ENCODE measurements at places on chromosomes 12 and 14.

- H3K27me3 ChIP-seq = no peaks in the 10 kb centered on the region
- H3K36me3 ChIP-seq = no peaks in the 10 kb centered on the region
- no peak overlapping the region for H3K4me3 ChIP-seq
- H3K4me1 ChIP-seq = no peaks in the 10 kb centered on the region
Measured at GRCh38 chr12:59698600-59698999, 102.8 kb downstream of the SLC16A7 start.

DNA sequence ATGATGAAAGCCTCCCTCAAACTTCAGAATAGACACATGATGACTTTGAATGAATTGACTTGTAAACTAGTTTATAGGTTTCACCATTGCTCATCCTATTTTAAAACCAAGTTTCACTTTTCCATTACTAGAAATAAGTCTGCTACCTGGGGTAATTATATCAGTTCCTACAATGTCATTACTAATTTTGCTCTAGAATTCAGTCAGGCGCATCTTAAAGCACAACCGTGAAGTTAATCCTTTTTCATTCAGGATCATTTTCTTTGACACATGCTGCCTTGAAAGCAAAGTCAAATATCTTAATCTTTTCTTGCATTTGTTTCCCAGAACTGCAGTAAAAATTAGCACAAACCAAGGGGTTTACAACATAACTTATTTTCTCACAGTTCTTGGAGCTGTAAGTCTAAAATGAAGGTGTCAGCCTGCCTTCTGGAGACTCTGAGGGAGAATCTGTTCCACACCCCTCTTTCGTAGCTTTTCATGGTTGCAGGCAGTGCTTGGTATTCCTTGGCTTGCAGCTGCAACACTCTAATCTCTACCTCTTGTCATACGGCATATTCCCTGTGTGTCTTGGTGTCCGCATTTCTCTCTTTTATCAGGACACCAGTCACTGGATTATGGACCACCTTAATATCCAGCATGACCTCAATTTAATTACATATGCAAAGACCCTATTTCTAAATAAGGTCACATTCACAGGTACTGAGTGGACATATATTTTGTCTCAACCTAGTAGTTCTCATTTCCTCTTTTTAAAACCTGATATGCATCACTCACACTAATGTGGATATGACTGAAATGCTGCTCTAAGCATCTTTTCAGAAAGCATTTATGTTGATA, 114.3 kb upstream of the PDZRN4 start:
- H3K36me3 ChIP-seq = no peaks in the 10 kb centered on the region
- no peak overlapping the region for H3K27ac ChIP-seq
- H3K4me1 ChIP-seq = no peaks in the 10 kb centered on the region
- no peaks in the 10 kb centered on the region for H3K27me3 ChIP-seq
- DNase-seq = no peak
- H3K4me3 ChIP-seq = no peak overlapping the region

GRCh38 chr12:116380108-116380507, 102.6 kb upstream of the MED13L start:
- no peak overlapping the region for H3K4me3 ChIP-seq
- peaks cover 46% of the 10 kb centered on the region for H3K4me1 ChIP-seq
- no peaks in the 10 kb centered on the region for H3K36me3 ChIP-seq
- no peak overlapping the region for H3K27ac ChIP-seq

GRCh38 chr14:106788534-106788933, 1262.2 kb downstream of the TMEM121 start:
- H3K27me3 ChIP-seq = no peaks in the 10 kb centered on the region
- no peak overlapping the region for H3K4me3 ChIP-seq
- no peaks in the 10 kb centered on the region for H3K4me1 ChIP-seq
- no peak for DNase-seq

GRCh38 chr12:30964896-30965612, 38.5 kb downstream of the TSPAN11 start:
- no peak overlapping the region for H3K27ac ChIP-seq
- no peak overlapping the region for H3K4me3 ChIP-seq
- no peaks in the 10 kb centered on the region for H3K36me3 ChIP-seq
- no peaks in the 10 kb centered on the region for H3K4me1 ChIP-seq

GRCh38 chr14:59823179-59823578, 47.4 kb downstream of the RTN1 start:
- no peak overlapping the region for H3K27ac ChIP-seq
- H3K27me3 ChIP-seq = no peaks in the 10 kb centered on the region
- no peak for DNase-seq
- H3K4me3 ChIP-seq = no peak overlapping the region
- no peaks in the 10 kb centered on the region for H3K36me3 ChIP-seq

DNA sequence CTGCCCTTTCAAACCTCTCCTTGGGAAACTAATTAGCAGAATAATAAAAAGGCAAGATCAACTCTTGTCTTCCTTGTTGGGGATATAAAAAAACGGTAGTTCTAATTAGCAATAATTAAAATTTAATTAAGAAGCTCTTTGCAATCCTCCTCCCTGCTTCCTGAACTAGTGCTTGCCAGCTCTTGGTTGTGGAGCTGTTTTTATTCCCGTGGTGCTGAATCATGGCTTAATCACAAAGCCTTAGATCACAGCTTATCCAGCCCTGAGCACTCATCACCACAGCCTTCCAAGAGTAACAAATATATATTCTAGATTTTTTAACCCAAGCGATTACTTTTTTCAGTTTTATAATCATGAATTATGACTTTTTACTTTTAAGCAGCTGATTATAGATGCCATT, 63.2 kb upstream of the INSM2 start:
- no peaks in the 10 kb centered on the region for H3K4me1 ChIP-seq
- H3K36me3 ChIP-seq = no peaks in the 10 kb centered on the region
- no peak overlapping the region for H3K4me3 ChIP-seq
- H3K27me3 ChIP-seq = no peaks in the 10 kb centered on the region
- DNase-seq = peak; percentile 9

DNA sequence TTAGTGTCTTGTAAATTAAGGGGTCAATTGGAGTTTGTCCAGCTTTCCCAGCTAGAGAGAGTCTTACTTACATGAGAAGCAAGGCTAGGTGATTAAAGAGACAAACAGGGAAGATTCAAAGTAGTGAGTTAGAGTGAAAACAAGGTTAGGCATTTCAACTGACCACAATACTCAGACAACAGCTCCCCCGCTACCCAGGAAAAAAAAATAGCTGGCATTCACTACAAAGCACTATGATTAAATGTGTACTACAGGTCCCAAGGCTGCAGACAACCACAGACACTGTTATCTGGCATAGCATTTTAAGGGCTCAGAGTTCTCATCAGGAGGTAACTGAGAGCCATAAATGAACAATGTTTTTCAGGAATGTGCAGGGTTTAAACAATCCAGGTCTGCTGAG, 680.9 kb downstream of the TMEM121 start:
- no peak overlapping the region for H3K27ac ChIP-seq
- no peak for DNase-seq
- no peaks in the 10 kb centered on the region for H3K4me1 ChIP-seq
- H3K4me3 ChIP-seq = no peak overlapping the region

- peaks cover 3% of the 10 kb centered on the region for H3K4me1 ChIP-seq
- H3K27ac ChIP-seq = no peak overlapping the region
- DNase-seq = no peak
- H3K36me3 ChIP-seq = no peaks in the 10 kb centered on the region
- no peaks in the 10 kb centered on the region for H3K27me3 ChIP-seq
Measured at GRCh38 chr12:116282371-116283286, 5.1 kb upstream of the MED13L start.

- no peak for DNase-seq
- no peak overlapping the region for H3K27ac ChIP-seq
- no peak overlapping the region for H3K4me3 ChIP-seq
Measured at GRCh38 chr12:57099047-57099714, 10.3 kb downstream of the NAB2 start.

GRCh38 chr12:120092551-120093335, 23.8 kb downstream of the RAB35 start:
- no peak overlapping the region for H3K27ac ChIP-seq
- DNase-seq = no peak
- no peak overlapping the region for H3K4me3 ChIP-seq
- no peaks in the 10 kb centered on the region for H3K4me1 ChIP-seq
- H3K36me3 ChIP-seq = peaks cover 13% of the 10 kb centered on the region
- no peaks in the 10 kb centered on the region for H3K27me3 ChIP-seq

All from astrocyte (in vitro differentiated cells and primary cell).